ENCODE measurements at places on chromosomes 1 and 21. TPM values are rescaled to one million over a fixed set of nuclear protein-coding genes. Genes with fewer than 3 reads are reported as not detected.

Gene MYBPHL
- not detected for total RNA-seq

Gene FCRL5
- 35.0 TPM for total RNA-seq

Gene MCOLN3
- 0.10 TPM for total RNA-seq

Gene ADORA3
- total RNA-seq = 0.39 TPM

Gene TRABD2B
- not detected for total RNA-seq

Gene DPH5
- 39.4 TPM for total RNA-seq

- DNase-seq = no peak
Measured at GRCh38 chr1:94093996-94094395, 27.0 kb downstream of the ABCA4 start.

GRCh38 chr1:31297277-31298247, 730 bp downstream of the ZCCHC17 start:
- peak; percentile 14 for DNase-seq

GRCh38 chr1:233240371-233240770, 55.2 kb downstream of the PCNX2 start:
- no peak for DNase-seq

- DNase-seq = peak; percentile 42
Measured at GRCh38 chr1:155175927-155176371, 2.3 kb downstream of the TRIM46 start.

GRCh38 chr1:18953731-18954231, 2.7 kb downstream of the IFFO2 start:
- no peak for DNase-seq

DNA sequence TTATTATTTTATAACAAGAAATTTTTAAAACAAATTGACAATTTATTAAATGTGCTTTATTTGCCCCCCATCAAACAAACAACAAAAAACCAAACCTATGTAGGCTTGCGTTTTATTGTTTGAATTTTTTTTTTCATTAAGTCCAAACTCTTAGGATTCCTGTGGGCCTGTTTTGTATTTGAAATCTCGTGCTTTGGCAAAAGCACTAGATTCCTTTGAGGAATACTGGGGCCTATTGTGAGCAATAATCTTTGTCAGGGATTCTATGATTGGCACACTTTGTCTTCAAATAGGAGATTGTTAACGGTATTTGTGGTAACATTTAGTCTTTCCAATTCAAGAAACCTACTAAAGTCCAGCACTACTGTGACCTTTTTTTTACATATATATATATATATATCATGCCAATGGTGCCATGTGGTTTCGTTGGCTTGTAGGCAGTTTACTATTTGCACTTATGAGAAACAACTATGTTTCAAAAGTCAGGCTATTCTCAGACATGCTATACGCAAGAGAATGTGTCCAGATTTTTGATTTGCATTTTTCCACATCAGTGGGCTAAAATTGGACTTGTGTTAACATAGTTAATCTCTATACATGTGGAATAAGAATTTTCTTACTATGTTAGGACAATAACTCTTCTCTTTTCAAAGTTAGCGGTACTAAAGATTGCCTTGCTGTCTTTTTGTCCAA, 70.4 kb upstream of the GREM2 start:
- DNase-seq = no peak

- no peak for DNase-seq
Measured at GRCh38 chr1:198610362-198610761, 28.5 kb upstream of the PTPRC start.

- no peak for DNase-seq
Measured at GRCh38 chr1:29240986-29241385, 4.7 kb downstream of the PTPRU start.

Data from B cell (primary cell).